ENCODE measurements at places on chromosomes 16 and 17. TPM values are rescaled to one million over a fixed set of nuclear protein-coding genes. Genes with fewer than 3 reads are reported as not detected.
A peak's percentile ranks its signal among the peaks of the same experiment; 100 is the strongest.

The CARD14 gene
- polyA plus RNA-seq = 2.2 TPM

DNA sequence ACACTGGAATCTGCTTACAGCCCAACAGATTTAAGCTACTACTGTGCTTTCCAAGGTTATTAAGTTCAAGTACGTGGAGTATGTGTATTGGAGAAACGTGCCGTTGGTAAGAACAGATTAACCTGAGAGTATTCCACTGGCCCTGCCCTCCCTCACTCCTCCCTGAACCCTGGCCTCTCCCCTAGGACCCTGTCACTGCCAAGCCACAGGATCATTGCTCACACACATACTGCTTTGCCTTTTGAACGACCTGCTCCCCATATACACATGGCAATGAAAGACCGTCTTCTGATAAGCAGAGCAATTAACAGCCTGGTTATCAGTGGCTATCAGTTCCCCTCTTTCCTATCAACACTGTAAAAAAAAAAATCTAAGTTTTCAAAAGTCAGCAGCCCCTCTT lies 458.9 kb upstream of the DYNLRB2 start:
- DNase-seq = no peak

The SLC2A4 gene
- polyA plus RNA-seq = 2.2 TPM

DNA sequence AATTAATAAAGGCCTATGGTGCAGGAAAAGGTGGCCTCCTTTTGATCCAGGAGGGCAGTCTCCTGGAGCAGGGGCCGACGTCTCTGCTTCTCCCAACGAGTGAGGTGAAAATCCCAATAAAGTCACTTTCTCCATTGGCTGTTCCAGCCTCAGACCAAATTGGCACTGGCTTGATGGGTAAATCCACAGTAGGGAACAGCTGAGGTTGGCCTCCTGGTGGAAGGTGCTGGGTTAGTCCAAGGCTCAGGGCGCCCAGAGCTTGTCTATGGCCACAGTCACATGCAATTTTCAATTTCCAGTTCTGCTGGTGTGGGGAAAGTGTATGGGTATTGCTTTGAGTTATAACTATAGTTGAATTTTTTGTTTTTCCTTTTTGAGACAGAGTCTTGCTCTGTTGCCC lies 79.0 kb downstream of the NETO2 start:
- DNase-seq = no peak

- no peak for DNase-seq
These were observed 59.9 kb upstream of the GRIN2A start for GRCh38 chr16:10242097-10242496.

GRCh38 chr16:51056331-51056730 lies 94.7 kb downstream of the SALL1 start:
- no peak for DNase-seq

The TEKT5 gene
- not detected for polyA plus RNA-seq

GRCh38 chr17:79590523-79590860 lies 20.4 kb downstream of the RBFOX3 start:
- no peak for DNase-seq

GRCh38 chr17:34177642-34178041 lies 77.4 kb upstream of the CCL2 start:
- no peak for DNase-seq

The GPR142 gene
- 0.25 TPM for polyA plus RNA-seq

The RPS15A gene
- 2,057 TPM for polyA plus RNA-seq

- DNase-seq = peak; percentile 38
These were observed 115.0 kb downstream of the HS3ST2 start for GRCh38 chr16:22928882-22929435.

- DNase-seq = no peak
These were observed 11.5 kb downstream of the KCNG4 start for GRCh38 chr16:84228256-84228838.

- no peak for DNase-seq
These were observed 77.2 kb upstream of the TNRC6A start for GRCh38 chr16:24652209-24652712.

DNA sequence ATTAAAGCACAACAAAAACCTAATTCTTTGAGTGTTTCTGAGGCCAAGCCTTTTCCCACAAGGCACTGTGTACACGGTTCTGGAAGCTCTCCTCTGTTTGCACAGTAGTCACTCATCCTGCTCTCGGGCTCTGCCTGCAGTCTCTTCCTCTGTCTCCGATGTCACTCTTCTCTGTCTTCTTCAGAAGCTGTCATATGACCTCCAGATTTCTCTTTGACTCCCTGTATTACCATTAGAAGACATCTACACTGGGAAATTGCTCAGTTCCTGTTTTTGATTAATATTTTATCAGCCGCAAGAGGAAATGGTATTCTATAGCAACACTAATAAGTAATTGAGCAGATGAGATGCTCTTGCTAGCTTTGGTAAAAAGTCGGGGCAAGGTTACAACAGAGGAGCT lies 422.9 kb downstream of the WWOX start:
- DNase-seq = no peak

Measured in left kidney (tissue), 8 donors.